ENCODE measurements at places on chromosomes 5 and 9.

GRCh38 chr9:130356877-130357584 lies 87.7 kb upstream of the ASS1 start:
- no peak for DNase-seq

DNA sequence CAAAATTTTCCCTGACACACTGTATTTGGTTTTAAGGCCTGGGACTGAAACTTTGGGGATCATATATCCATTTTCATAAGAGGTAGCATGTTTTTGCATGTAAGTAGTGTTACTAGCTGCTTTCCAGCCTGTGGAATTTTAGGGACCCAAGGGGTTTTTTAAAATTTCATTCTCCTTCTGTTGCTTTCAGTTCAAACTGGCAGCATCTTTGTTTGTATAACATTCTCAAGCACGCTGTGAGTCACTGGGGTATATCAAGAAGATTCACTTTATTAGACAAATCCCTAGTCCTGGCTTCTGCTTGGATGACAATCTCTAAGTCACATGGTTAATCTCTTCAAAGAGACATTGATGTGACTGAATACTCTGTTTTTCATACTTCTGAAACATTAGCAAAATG lies 479.0 kb downstream of the CYLC2 start:
- DNase-seq: no peak

- DNase-seq: peak; percentile 17
Observed at GRCh38 chr5:102959055-102959454, 160.9 kb downstream of the GIN1 start.

- DNase-seq: peak; percentile 77
Observed at GRCh38 chr9:4832786-4833579, 40.2 kb downstream of the RCL1 start.

DNA sequence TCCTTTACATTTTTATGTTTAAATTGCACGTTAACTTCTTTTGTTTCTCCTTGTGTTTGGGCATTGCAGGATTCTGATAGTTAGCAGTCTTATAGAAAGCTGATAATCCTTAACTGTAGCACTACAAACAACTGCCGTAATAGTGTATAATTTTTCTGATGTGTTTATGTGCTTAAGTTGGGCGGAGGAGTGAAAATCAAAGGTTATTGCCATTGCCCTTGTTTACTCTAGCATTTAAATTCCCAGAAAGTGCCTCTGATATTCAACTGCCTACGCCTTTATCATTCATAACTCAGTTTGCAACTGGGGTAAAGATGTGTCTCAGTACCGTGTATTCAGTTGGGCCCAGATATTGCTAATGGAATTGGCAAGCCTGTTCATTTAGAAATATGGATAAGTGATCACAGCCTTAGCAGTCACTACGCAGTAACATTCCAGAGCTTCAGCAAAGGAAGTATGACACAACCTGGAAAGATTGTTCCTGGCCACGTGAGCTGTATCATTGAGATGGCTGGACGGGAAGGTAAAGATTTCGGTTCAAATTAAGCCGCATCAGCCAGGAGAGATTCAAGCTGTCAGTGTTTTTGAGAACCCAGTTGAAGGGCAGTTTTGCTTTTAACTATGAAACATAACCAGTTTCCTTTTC lies 28.1 kb upstream of the LRRTM2 start:
- no peak for DNase-seq

GRCh38 chr9:133437753-133438531 lies 15.8 kb downstream of the ADAMTS13 start:
- no peak for DNase-seq

Measured in suppressor macrophage treated with lipopolysaccharide for 1 hour (primary cell).